ENCODE measurements at places on chromosomes 12 and 14.
A peak's percentile ranks its signal among the peaks of the same experiment; 100 is the strongest.

- DNase-seq, result peak; percentile 87
Measured at GRCh38 chr12:104578453-104578852, 121.7 kb downstream of the CHST11 start.

DNA sequence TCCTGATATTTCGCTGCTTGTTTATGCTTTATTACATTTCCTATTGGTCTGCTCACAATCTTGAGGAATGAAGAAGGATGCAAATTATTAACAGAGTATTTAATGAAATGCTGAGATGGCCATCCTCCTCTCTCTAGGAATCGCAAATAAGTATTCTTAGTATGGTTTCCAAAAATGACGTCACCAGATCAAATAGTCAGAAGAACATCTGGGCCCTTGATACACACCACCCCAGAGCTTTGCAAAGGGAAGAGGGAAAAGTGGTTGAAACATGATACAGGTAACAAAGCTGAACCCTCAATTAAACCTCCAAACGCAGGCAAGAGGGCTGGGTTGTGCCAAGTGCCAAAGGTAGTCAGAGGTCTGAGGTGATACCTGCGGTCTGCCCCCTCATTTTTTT, 107.3 kb downstream of the BCL11B start:
- no peak for DNase-seq

DNA sequence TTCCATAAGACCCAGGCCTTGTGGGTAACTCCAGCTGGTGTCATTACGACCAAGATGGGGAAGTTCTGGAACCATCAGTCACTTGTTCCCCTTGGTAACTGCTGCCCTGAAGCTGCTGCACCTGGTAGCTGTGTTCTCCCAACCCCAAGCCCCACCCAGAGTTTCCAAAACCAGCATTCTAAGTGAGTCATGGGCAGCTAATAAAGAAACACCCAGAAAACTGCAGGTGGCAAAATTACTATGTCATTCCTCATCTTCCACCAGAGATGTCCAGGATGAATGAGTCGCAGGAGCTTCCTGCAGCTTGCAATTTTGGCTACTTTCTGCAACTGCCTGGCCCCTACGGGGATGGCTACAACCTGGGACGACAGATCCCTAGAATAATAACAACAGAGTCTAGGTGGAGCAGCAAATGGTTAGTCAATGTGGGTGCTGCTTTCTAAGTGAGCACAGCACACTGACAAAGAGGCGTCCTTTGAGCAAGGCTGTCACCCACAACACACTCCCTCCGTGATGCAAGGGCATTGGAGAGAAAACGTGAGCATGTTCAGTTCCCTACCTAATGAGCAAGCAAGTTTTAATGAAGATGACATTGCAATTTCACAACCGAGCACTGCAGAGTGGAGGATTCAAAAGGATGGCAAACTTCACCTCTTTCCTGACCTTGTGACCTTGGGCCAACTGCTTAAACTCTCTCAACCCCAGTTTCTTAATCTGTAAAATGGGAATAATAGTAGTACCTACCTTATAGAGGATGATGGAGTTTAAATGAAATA, 301.4 kb upstream of the NOS1 start:
- peak; percentile 16 for DNase-seq

- DNase-seq, result no peak
Measured at GRCh38 chr14:96097752-96098151, 58.6 kb downstream of the C14orf132 start.

GRCh38 chr14:77278461-77279230, 7.6 kb upstream of the NGB start:
- no peak for DNase-seq

DNA sequence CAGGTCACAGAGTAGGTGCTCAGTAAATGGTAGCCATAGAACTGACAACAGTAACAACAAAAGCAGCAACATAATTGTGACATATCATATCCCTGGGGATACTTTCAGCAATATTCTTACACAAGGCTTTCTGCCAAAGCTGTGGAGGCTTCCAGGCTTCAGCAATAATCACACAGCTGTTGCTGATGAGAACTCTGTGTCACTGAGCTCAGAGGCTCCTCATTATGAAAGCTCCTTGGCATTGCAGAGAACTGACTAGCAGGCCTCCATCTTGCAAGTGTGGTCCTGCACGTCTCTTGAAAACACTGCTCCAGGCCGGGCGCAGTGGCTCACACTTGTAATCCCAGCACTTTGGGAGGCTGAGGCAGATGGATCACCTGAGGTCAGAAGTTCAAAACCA, 97.3 kb upstream of the BTG1 start:
- DNase-seq, result no peak

DNA sequence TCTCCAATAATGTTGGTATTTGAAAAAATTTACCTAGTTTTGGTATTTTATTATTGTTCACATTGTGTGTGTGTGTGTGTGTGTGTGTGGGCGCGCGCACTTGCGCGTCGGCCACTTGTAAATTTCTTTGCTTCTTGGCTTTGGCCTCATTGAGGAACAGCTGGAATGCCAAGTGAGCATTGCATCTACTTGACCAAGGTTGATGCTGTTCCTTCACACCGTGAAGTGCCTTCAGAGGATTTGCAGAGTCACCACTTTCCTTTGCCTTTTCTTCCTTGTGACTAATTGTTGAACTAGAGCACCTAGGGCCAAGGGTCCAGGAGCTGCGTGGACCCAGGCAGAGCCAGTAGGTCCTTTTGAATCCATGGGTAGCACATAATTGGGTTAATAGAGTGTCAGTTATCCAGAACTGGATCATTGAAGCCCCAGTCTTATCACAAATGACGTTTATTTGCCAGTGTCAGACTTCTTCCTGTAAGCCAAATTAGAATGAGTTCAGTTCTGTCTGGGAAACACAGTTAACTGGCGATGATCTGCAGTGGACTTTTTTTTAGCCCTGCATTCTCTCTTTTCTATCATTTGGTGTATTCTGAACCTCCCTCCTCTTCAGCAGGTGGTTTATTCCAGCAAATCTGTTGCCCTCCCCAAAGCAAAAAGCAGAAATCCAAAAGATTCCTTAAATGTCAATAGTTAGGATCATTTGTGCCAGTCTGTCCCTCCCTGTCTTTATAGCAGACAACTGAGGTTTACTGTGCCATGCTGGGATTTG, 2.6 kb downstream of the PPP2R5C start:
- DNase-seq, result no peak

GRCh38 chr12:57737467-57738460, 778 bp downstream of the AGAP2 start:
- DNase-seq, result no peak

DNA sequence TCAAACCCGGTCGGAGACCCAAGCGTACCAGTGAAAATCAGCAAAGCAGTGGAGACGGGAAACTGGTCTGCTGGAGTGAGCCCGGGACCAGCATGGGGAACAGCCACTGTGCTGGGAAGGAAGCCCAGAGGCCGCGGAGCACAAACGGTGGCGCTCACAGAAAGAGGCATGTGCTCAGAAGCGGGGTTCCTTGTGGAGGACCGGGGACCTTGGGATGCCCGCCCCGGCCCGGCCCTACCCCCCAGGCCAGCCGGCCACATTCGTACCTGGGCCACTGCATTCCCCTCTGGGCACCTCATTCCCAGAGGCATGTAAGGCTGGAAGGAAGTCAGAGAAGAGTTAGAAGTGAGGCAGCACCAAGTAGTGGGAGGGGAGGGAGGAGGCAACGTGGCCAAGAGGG, 79.3 kb downstream of the RFLNA start:
- DNase-seq, result no peak

Measured in RCC 7860 (cell line).